ENCODE measurements at places on chromosomes 1 and 21.

- DNase-seq, result no peak
Observed at GRCh38 chr1:147236959-147237791, 5.3 kb upstream of the CHD1L start.

DNA sequence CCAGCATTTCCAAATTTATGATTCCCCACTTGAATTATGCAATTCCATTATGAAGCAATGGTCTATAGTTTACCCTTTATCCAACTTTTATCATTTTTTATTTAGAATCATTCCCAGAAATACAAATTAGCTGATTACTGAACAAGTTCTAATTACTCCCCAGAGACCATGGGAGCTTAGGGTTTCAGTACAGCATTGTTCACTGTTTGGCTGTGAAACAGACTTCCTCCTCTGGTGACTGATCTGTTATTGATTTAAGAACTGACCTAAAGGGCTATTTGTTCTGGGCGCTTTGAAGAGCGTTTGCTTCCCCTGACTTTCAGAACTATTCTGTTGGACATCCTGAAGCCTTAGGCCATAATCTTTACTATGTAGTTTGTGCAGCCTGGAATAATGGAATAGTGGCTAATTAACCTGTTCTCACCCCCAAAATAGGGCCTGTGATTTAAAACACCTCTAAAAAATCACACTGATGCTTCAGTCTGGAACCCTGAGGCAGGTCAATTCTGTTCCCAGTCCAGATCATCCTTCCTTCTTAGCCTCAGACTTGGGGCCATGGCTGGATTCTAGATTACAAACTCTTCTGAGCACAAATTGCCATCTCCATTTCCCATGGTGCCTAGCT lies 58.7 kb downstream of the ALG14 start:
- DNase-seq, result no peak

DNA sequence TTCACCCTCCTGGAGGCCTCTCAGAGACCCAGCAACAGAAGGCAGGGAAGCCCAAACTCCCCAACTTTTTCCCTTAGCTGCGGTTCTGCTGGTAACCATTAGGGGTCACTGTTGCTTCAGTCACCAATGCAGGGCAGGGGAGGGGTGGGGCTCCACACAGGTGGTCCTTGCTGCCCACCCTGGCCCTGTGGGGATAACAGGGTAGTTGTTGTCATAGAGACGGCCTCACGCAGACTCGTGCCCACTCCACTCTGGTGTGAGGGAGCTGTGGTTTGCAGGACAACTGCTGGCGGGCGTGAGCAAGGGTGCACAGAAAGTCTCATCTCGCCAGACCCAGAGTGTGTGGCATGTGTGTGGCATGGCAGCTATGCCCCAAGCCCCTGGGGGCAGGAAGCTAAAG lies 19.9 kb downstream of the INSRR start:
- DNase-seq, result no peak

- DNase-seq, result no peak
Observed at GRCh38 chr1:208235982-208236761, 8.0 kb downstream of the PLXNA2 start.

GRCh38 chr21:29677326-29677725 lies 262.5 kb downstream of the GRIK1 start:
- no peak for DNase-seq

DNA sequence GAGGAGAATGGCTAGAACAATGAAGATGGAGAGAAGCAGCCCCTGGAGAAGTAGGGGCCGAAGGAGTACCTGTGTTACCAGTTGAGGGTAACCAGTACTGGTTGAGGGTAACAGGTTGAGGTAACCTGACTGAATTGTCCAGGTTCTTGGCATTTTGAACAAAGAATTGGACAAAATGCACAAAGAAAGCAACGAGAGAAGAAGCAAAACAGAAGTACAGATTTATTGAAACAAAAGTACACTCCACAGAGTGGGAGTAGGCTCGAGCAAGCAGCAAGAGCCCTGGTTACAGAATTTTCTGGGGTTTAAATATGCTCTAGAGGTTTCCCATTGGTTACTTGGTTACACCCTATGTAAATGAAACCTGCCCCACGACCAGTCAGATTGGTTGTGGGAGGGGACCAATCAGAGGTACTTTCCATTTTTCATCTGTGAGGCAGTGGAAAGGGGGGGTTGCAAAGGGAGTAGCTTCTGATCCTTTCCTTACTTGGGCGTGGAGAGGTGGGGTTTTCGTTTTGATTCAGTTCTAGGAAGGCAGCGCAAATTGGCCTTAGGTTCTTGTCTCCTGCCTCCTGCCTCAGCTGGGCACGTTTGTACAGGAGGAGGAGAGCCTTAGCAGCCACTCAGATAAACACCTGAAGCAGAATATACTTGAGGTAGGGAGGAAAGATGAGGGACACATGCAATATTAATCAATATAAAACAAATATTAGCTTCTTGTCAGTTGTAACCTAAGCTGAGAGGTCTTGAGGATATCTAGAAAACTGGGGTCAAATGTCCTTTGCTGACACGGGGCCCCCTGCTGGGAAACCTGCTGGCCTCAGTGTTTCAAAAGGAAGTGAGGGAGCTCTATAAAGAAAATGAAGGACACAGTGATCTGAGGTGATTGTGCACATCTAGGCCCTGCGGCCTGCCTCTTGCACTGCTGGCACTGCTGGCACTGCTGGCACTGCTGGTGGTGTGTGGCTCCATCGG lies 14.3 kb upstream of the LSM10 start:
- no peak for DNase-seq

DNA sequence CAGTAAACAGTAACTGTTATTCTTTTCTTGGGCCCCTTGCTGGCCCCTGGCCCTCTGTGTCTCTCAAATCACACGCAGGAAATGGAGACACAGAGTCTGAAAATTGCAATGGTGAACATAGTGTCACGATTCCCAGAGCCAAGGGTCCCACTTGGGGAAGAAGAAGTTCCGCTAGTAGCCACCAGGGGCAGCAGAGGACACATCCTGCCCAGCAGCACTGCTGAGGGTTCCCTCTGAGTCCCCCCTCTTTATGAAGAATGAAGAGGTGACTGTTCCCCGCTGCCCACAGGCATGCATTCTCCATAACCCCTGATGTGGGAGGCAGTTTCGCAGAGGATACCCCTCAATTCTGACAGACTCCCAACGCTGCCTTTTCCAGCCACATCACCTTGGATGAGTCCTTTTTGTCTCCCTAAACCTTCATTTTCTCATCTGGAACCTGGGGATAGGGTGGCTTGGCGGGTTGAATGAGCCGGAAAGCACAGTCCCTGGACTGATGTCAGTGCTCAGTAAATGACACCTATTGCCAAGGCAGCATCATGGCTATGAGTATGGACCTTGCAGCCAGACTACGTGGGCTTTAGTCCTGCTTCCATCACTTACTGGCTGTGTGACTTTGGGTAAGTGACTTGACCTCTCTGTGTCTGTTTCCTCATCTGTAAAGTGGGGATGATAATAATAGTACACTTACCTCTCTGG lies 238.0 kb upstream of the TMEM51 start:
- no peak for DNase-seq

- no peak for DNase-seq
Observed at GRCh38 chr1:56370513-56370912, 208.8 kb downstream of the PLPP3 start.

GRCh38 chr1:222654849-222655248 lies 37.0 kb downstream of the MIA3 start:
- no peak for DNase-seq

DNA sequence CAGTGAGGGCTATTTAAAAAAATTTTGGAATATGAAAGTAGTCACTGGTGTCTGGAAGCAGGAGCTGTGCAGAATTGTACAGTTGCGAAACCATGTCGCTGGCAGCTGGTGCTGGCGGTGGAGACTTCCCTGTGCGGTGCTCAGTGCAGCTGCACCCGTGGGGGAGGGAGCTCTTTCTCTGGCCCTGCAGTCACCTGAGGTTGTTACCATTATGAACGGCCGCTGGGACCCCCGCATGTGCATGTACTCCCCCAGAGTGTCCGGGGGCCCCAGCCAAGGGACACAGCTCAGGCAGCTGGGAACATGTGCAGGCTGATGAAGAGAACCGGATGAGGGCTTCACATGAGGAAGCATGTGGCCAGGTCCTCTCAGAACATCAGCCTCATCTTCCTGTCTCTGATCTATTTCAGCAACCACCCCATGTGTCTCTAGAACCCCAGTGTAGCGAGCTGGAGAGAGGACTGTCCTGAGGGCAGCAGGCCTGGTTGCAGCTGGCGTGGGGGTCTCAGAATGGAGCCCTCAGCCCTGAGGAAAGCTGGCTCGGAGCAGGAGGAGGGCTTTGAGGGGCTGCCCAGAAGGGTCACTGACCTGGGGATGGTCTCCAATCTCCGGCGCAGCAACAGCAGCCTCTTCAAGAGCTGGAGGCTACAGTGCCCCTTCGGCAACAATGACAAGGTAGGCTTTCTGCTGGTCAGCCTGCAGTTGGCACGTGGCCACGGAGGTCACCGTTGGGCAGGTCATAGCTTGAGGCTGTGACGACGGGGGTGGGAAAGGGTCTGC lies at the start of gene TRPM2:
TRPM2 (plus strand) TSS at position 431 of the 780 bp plus-strand sequence; CDS start at position 511, 80 bp downstream.
- no peak for DNase-seq

DNA sequence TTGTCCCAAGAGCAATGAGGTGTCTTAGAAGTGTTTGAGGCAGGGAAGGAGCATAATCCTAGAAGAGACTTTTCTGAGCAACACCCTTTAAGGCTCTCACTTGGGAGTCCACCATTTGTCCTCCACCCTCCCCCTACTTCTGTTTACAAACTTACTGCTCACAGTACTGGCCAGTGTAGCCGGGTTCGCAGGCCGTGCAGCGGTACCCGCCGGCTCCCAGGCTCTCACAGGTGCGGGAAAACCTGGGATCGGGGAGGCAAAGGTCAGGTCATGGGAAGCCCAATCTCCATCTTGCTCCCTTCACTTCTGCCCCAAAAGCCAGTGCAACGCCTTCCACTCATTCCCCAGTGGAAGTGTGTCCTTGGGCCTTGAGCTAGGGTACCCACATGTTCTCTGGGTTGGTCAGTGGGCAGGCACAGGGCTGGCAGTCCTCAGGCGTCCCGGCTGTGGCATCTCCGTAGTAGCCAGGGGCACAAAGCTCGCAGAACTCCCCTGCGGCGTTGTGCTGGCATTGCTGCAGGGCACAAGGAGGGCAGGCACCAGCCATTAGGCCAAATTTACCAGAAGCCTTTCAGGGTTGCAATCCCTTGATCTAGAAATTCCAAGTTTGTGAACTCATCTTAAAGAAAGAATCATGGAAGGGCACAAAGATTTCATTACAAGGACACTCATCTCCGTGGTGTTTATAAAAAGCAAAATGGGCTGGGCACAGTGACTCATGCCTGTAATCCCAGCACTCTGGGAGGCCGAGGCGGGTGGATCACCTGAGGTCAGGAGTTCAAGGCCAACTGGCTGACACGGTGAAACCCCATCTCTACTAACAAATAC lies 49.8 kb downstream of the LDLRAD2 start:
- no peak for DNase-seq

DNA sequence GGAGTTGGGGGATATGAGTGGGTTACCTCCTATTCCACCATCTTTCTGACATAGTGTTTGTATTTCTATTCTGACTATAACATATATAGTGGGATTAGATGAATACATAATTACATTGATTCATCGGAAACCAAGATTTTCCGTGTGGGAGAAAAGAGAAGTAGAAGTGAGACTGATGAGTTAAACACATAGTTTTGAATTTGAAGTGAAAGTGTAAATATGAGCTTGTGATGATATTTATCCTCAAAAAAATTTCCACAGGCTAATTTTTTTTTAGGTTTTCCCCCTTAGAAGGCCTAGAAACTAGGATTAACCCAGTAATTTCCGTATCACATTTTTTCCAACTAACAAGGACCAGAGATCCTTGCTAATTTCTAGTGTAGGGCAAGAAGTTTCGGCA lies 6.9 kb downstream of the CD1B start:
- no peak for DNase-seq

GRCh38 chr1:178599087-178599486 lies 86.2 kb downstream of the TEX35 start:
- DNase-seq, result no peak

- DNase-seq, result no peak
Observed at GRCh38 chr1:116513956-116514355, 56.9 kb downstream of the CD58 start.

DNA sequence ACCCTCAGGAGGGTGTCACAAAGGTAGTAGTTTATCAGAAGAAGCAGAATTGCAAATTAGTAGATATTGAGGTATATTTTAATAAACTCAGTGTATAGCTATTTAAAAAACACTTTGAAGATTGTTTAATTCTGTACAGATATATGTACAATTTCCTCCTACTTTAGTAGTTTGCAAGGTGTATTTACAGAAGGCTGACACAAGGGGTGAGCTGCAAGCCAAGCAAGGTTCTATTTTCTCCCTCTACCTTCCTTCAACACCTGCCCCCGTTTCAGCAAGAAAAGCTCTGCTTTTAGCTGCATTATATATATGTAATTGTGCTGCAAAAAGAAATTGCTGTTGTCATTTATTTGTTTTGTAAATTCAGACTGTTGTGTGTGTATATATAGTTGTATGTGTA lies 674.2 kb upstream of the PKN2 start:
- DNase-seq, result no peak

All from vagina (tissue), 2 donors.